ENCODE measurements at places on chromosomes 7 and 10.

DNA sequence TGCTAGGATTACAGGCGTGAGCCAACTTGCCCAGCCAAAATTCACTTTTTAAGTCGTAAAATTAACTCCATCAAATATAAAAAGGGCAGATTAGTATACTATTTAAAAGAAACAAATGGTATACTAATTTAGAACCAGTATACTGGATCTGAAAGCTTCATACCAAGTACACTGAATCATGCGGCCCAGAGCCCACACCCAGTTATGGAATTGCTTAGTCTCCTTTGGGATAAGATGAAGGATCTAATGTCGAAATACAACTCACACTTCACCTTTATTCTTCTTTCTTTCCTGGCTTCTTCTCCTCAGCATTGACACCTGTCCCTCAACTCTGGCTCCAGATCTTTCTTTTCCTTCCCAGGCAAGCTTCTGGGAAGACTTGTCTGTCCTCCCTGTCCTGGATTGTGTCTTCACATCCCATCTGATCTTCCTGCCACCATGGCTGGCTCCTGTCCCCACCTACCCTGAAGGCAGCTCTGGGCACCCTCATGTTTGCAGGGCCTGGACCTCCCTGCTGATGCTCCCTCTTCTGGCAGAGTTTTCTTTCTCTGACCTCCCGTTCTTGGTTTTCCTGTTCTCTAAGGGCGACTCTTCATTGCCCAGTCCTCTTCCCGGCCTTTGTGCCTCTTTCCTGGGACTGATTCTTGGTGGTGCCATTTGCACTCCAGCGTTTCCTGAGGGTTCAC lies 57.8 kb upstream of the CTBP2 start:
- DNase-seq, result no peak

DNA sequence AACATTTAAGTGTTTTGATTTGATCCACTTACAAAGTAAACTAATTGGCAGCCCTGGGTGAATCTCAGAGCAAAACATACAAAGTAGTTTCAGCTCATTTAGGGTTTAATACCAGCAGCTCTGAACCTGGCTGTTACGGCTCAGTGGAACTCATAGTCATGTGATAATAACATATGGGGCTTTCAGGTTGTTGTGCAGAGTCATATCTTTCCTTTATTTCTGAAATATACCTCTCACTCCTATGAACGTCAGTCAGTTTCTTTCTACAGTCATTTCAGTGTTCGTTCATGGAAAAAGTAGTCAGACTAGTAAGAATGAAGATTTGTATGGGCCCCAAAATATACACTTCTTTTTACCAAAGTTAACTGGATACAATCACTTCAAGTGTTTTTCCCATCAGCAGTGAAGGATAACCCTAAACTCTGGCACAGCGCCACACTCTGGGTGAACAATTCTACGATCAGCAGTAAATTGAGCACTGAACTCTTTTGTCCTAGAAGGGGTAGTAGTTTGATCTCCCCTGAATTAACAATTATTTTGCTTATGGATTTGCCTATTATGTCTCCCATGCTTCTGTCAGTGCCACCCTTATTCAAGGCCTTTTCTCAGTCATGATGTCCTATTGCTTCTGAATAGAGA lies 218.6 kb downstream of the THSD7A start:
- no peak for DNase-seq

GRCh38 chr10:21260506-21261149 lies 264.9 kb downstream of the SKIDA1 start:
- DNase-seq, result no peak

GRCh38 chr10:122466951-122467381 lies 5.6 kb downstream of the HTRA1 start:
- DNase-seq, result no peak

- DNase-seq, result no peak
These were observed 58.0 kb downstream of the ORC5 start for GRCh38 chr7:104149822-104150221.

- DNase-seq, result no peak
These were observed 205.2 kb upstream of the GHITM start for GRCh38 chr10:83934062-83934461.

GRCh38 chr10:78727728-78728127 lies 341.0 kb upstream of the ZMIZ1 start:
- DNase-seq, result no peak

- DNase-seq, result no peak
These were observed 8.7 kb downstream of the STARD3NL start for GRCh38 chr7:38186593-38187314.

DNA sequence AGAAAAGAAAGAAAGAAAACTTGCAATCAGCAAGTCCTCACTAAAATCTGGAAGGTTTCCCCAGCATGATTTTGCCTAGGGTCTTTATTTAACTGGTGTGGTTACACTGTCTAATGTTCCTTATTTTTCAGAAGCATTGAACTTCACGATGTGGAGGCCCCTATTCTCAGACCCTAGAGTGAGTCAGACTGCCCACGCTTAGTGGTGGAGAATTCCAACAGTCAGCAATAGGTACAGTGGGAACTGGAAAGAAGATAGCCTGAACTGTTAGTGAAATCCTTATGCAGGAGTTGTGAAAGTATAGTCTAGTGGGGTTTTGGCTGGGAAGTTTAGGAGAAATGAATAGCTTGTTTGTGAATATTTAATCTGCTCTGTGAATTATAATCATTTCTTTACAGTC lies 115.0 kb downstream of the FZD1 start:
- DNase-seq, result no peak

DNA sequence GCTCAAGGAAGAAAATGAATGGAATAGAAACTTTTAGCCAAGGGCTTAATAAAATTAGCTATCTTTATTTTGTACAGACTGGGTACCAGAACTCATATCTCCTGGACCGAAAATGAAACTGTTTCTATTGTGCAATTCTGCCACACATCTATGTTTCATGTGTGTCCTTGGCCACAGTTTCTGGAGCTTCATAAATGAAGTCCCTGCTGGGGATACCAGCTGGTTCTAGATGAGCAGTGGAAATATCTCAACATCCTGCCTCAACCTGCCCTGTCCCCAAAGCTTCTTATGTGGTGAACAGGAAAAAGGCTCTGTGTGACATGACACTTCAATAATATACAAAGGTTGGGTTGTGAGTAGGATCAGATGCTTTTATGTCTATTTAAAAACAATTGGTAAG lies 310.1 kb upstream of the SORCS1 start:
- no peak for DNase-seq

- DNase-seq, result no peak
These were observed 143.7 kb upstream of the NRP1 start for GRCh38 chr10:33478089-33478674.

- no peak for DNase-seq
These were observed 16.7 kb upstream of the SUN1 start for GRCh38 chr7:815284-816216.

DNA sequence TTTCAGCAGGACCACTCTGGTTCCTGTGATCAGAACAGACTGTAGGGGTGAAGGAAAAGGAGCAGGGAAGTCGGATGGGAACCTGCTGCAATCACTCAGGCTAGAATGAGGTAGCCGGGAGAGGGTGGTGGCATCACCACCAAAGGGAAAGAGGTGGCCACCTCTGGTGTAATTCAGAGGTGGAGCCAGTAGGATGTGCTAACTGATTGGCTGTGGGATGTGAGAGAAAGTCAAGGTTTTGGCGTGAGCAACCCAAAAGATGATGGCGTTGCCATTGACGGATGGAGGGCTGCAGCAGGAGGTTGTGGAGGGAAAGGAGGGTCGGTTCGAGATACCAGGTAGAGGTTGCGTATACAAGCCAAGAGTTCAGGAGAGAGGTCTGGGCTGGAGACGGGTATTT lies 7.4 kb upstream of the VSIR start:
- no peak for DNase-seq

DNA sequence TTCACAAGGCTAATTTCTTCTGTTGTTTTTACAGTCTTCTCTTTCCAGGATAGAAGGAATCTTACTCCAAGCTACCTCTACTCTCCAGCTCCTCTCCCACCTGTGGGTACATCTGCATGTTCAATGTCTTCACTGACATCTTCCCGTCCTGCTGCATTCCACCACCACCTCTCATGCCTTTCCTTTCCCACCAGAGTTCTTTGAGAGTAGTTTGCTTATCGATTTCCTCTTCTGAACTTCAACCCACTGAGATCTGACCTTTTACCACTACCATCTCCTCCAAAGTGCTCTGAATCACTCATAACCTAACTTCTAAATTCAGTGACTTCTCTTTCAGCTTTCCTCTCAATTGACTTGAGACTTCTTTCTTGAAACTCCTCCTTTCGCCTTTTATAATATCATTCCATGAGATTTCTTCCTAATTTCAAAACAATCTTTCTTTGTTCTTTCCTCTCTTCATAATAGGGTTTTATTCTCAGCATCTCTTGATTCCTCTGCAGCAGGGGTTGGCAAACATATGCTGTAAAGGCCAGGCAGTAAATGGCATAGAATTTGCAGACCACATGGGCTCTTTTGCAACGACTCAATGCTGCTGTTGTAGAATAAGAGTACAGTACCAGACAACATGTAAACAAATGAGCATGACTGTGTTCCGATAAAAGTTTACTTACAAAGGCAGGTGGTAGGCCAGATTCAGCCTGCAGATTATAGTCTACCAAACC lies 22.1 kb downstream of the ACSL5 start:
- DNase-seq, result no peak

DNA sequence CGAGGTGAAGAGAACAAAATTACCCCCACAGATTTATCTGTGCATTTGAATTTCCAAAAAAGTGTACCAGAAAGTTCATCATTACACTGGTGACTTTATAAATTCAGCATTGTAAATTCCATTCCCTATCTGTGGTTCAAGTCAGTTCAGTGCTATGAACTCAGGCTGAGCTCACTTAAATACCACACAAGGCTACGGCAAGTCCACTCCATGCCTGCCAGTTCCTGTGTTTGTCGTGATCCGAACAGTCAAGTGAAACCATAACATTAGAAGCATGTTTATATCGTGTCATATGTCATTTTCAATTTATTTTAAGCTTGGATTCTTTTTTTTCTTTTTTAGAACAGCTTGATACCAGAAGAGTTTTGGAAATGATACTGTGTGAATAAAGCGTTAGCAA lies 14.8 kb downstream of the MBL2 start:
- DNase-seq, result no peak

GRCh38 chr7:28211006-28211405 lies 30.4 kb upstream of the JAZF1 start:
- no peak for DNase-seq

DNA sequence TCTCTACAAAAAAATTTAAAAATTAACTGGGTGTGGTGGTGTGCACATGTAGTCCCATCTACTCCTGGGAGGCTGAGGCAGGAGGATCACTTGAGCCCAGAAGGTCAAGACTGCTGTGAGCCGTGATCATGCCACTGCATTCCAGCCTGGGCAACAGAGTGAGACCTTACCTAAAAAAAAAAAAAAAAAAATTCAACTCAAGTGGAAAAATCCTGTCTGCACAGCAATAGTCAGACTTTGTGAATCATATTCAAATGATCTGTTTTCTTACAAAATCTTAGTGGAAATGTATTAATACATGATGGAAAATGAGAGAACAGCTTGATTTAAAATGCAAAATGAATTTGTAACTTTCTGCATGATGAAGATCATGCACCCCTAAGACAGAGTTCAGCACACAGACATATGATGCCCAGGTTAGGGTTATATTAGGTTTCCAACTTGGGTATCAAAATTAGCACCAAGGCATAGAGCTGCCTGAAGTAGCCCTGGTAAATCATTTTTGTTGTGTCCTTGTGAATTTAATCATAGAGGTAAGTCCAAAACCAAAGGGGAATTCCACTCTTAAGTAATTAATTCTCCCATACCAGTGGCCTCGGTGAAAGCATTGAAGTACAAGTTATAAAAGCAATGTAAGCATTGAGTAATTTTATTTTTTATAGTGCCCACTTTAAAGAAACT lies 93.8 kb downstream of the ADD3 start:
- DNase-seq, result no peak

DNA sequence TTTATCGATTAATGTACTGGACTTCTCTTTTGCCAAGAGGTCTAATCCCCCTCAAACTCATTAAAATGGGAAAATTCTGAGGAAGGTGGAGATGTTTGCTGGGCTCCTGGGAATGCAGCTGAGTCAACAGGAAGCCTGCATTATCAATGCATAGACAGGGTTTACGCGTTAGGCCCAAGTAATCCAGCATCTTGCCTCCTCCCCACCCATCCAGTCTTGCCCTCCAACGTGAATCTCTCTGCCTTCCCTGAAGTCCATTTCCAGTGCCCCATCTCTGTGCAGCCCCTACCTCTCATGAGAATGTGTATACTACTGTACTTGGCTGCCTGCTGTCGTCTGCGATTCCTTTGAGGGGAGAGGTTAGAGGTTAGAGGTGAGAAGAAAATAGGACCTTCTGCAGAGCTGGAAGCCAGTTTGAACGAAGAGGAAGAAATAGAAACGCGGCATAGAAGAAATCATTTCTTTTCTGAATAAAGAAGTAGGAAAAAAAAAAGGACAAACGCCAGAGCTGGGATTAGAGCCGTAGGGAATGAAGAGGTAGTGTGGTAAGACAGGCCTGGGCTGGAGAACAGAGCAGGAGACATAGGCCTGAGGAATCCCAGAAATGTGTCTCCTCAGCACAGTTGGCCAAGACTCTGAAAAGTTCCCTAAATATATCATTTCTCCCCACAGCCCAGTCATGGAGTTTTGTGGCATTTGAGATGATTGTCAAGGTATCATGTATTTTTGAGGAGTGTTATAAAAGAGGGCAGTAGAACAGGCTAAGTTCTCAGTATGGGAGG lies 75.6 kb downstream of the MYOF start:
- no peak for DNase-seq

DNA sequence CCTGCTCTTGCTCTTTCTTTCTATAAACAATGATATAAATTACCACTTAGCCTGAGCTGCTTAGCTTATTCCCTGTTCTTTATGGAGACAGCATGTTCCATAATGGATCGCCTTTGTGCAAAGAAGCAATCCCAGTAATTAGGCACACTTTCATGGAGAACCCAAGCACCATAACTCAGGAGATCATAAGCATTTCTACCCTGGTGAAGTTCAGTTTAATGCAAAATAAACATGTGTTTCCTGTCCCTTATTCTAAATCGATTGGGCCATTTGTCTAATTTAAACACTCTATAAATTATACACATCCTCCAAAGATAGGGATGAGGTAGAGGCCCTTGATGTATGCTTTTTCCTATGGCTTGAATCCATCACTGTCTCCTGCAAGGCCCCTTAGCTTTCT lies 75.8 kb upstream of the TMEM72 start:
- DNase-seq, result no peak

DNA sequence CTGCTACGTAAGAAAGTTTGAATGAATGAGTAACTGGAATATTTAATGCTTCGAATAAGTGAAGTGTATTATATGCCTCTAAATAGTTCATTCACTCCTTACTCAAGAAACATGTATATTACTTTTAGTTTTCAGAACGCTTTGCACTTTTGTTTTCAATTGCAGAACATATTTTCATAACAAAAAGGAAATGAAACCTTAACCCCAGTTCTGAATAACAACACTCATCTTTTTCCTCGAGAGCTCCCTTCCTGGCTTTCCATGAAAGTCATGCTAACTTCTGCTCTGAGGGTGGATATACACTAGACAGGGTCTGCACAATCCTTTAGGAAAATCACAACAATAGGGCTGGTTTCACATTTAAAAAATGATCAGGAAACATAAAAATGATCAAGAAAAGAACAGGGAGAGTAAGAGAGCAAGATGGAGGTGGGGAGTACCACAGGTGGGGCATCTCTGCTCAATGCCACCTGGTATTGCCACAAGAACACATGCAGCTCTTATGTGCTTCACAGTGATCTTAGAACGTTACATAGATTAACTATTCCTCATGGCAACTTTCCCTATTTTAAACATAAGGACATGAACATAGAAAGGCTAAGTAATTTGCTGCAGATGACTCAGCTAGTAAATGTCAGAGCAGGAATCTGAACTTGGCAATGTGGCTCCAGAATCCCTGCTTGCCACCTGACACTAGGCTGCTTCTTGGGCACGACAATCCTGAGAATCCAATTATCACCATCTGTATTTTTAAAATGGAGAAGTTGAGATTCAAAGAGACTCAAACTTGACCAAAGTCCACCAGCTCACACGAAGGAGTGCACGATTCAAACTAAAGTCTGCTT lies 219.5 kb upstream of the AOAH start:
- DNase-seq, result no peak

Data from stimulated activated CD4-positive, alpha-beta T cell treated with anti-CD3 and anti-CD28 coated beads, TNF-alpha, amount 100 ng/mL, for 48 hours (primary cell).